ENCODE measurements at places on chromosomes 11 and 22.

GRCh38 chr11:76613901-76614300 is 56.6 kb downstream of the LRRC32 start:
- no peak for DNase-seq

- no peak for DNase-seq
Measured at GRCh38 chr11:23192256-23192655, 332.0 kb upstream of the CCDC179 start.

- no peak for DNase-seq
Measured at GRCh38 chr22:50720301-50721256, 17.4 kb upstream of the ACR start.

DNA sequence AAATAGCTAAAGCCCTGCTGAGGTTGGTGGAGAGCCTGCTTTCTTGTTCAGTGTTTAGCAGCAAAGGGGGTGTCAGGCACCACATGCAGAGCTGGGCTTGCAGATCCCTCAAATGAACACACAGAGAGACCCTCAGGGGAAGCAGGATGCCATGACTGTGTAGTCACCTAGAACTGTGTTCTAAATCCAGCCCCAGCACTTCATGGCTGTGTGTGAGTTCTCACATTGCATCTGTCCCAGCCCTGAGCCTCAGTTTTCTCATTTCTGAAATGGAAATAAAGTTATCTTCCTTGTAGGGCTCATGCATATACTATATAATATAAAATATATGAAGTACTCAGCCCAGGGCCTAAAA is 47.1 kb downstream of the CWC15 start:
- no peak for DNase-seq

- DNase-seq, result peak; percentile 62
Measured at GRCh38 chr22:36277482-36278291, 24.8 kb downstream of the APOL1 start.
